ENCODE measurements at places on chromosomes 12 and 14.

DNA sequence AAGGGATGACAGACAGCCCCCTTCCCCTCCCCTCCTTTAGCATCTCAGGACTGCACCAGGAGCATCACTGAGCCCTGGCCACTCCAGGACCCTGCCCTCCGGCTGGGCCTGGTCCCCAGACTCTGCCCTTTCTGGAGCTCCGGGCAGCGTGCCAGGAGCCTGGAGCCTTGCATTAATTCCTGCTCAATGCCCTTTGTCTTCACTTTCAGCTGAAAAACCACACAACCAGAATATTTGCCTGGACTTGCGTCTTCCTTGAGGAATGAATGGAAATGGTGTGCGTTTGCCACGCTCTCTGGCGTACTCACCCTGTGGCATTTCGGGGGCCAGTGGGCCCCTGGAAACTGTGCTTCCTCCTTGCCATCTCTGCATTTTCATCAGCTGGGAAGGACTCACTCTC lies 8.5 kb upstream of the RFLNA start:
- no peak for DNase-seq

- DNase-seq: no peak
These were observed 74.0 kb downstream of the TSPAN9 start for GRCh38 chr12:3150931-3151835.

DNA sequence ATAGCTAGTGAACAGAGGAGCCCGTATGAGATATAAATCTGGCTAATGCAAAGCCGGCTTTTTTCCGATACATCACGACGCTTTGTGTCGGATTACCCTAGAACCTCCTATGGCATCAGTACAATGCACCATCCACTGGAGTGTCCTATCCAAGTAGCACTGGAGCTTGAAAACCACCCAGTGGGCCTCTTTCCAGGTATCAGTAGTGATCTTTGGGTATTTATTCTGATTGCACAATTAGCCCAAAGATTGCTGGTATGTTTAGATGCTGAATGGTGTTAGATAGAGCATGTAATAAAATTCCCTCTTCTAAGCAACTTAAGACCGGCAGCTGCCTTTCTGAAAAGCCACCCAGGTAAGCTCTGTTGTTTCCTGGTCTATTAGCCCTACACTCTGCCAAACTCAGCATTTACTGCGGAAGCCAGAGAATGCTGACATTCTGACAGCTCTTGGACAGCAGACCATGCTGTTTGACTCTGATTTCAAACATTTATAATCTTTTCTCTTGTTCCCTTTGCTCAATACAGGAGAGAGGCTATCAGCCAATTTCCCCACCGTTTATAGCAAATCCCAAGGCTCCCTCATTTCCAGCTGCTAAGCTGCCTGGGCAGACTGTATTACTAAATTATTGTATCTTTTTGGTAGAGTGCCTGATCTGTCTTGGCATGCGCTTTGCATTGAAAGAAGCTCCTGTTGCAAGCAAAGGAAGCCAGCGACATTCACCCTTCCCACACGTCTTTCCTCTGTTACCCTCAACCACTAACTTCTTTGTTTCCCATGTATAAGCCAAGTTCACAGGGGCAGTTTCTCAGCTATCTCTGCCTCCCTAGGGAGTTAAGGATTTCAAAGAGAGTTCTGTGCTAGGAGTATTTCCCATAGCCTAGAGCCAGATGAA lies 388.3 kb upstream of the GARIN6 start:
- DNase-seq: no peak

DNA sequence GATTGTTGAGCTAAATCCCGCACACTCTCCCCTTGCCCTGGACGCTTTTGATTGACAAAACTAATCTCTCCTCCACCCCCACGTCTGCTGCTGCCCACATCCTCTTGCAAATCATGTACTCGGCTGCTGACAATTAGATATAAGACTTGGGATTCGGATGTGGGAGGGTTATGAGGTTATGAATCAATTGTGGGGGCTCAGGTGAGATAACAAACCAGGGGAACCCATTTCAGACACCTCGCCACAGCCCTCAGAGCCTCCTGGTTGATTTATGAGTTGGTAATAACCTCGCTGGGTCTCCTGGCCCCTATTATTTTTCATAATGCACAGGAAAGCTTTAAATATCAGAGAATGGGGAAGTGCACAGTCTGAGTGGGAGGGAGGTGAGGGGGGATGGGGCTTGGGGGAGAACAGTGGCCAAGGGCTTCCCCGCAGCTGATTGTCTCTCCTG lies 449.9 kb downstream of the DPF3 start:
- DNase-seq: peak; percentile 59

DNA sequence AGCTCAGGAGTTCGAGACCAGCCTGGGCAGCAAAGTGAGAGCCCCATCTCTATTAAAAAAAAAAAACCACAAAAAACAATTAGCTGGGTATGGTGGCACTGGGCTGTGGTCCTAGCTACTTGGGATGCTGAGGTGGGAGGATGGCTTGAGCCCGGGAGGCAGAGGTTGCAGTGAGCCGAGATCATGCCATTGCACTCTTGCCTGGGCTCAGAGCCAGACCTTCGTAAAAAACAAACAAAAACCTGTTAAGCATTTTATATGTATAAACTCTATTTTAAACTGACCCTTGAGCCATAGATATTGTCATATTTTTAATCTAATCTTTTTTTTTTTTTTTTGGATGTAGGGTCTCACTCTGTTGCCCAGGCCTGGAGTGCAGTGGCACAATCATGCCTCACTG lies 35.7 kb downstream of the DNM1L start:
- DNase-seq: no peak

- no peak for DNase-seq
These were observed 341.0 kb downstream of the ZFP36L1 start for GRCh38 chr14:68451696-68452373.
